Stimulated activated CD4-positive, alpha-beta T cell treated with anti-CD3 and anti-CD28 coated beads, Interleukin-4, amount 100 ng/mL, for 48 hours (primary cell): ENCODE measurements at places on chromosomes 12 and 14.

GRCh38 chr14:25868521-25869314, 729.1 kb downstream of the NOVA1 start:
- no peak for DNase-seq

- DNase-seq: no peak
Measured at GRCh38 chr12:46065412-46066166, 75.2 kb upstream of the SCAF11 start.

- DNase-seq: no peak
Measured at GRCh38 chr12:116547955-116548501, 11.2 kb upstream of the MAP1LC3B2 start.

DNA sequence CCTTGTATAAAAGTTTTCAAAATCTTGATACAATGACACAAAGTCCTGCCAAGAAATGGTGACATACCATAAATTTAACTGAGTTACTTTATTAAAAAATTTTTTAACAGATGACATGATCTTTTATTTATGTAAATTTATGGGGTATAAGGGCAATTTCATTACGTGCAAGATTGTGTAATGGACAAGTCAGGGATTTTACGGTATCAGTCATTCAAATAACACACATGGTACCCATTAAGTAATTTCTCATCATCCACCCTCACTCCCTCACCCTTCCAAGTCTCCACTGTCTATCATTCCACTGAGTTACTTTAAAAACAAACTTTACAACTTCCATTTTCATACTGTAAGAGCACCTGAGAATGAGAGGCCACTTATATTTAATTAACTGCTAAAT, 37.4 kb downstream of the SPTLC2 start:
- no peak for DNase-seq

DNA sequence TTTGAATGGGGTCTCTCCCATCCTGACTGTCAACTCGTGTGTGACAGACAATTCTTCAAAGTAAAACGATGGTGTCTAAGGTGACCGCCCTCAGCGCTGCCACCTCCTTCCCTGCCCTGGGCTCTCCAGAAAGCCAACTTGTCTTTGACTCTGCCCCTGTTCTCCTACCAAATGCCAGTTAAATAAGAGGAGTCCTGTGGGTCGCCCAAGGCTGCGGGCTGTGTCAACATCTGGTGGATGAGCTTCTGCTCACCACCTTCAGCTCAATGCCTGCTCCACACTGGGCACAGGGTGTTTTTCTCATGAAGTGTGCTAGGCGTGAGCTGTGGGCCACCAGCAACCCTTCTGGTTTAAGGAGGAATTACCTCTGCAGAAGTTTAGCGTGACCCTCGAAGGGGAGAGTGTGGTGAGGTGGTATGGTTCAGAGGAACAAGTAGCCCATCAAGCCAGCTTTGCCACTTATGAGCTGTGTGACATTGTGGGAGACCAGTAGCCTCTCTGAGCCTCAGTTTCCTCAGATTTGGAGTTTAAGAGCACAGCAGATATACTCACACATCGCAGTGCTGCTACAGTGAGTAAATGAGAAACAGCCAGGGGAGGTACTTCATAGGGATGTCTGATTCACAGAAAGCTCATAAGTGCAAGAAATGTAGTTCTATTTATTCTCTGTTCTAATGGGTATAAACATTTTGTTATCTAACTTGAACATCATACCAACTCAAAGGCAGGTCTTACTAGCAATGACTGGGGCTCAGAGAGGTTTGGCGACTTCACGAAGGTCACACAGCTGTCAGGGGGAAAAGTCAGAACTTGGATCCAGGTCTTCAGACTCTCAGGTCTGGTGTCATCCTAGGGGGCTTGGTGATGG, 12.1 kb downstream of the SERPINA1 start:
- DNase-seq: no peak

DNA sequence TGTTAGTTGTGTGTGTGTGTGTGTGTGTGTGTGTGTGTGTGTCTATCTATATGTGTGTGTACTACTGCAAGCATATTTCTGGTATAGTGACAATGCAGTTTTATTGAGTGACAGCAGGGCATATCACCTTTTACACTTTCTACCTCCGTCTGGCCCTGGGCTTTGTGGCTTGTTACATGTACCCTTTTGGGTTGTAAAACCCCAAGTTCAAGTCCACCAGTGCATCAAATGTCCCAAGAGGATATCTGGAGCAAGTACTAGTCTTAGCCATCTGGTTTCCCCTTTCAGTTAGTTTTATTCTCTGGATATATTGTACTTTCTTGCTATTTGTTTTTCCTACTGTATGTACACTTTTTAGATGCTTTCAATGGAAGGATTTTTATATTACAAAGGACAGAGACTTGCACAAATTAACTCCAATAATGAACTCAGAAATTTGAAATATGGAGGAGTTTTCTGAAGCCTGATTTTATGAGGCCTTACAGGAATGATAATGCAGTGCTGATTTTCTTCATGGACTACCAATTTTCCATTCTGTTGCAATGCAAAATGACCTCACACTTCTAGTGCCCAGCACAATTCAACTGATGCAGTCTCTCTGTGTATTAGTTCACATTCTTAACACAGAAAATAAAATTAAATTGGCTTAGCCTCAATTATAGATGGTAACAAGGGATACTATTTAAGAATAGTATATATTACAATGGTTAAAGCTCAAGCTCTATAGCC, 29.1 kb downstream of the SLC16A7 start:
- no peak for DNase-seq

DNA sequence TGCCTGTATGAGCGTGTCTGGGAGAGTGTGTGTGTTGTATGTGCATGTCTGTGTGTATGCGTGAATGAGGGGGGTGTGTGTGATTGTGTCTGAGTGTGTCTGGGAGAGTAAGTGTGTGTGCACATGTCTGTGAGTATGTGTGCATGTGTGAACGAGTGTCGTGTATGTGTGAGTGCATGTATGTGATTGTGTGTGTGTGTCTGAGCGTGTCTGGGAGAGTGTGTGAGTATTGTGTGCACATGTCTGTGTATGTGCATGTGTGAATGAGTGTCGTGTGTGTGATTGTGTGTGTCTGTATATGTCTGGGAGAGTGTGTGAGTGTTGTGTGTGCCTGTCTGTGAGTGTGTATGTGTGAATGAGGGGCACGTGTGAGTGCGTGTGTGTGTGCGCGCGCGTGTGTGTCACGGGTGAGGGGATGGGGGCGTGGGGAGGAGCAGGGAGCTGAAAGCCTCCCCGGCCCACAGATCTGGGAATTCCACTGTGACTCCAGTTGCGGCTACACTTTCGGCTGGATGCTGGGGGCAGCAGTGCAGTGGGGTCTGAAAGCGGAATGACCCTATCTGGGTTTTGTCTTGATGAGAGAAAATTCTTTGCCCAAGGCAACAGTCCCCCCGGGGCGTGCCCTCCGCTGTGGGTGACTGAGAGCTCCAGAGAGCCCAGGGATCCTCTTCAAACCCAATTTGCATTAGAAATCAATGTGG, 138.1 kb upstream of the MED13L start:
- DNase-seq: no peak

- DNase-seq: no peak
Measured at GRCh38 chr12:91356405-91356804, 173.8 kb upstream of the DCN start.

DNA sequence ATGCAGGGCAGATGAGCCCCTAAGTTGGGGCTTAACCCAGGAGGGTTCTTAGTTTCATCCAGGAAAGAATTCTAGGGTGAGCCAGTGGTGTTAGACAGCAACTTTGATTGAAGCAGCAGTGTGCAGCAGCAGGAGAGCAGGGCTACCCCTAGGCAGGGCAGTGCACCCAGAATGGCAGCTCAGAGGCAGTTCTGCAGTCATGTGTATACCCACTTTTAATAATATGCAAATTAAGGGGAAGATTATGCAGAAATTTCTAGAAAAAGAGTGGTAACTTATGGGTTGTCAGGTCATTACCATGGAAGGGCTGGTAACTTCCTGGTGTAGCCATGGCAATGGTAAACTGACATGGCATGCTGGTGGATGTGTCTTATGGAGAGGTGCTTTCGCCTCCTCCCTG, 297.5 kb downstream of the PCNX1 start:
- DNase-seq: no peak

DNA sequence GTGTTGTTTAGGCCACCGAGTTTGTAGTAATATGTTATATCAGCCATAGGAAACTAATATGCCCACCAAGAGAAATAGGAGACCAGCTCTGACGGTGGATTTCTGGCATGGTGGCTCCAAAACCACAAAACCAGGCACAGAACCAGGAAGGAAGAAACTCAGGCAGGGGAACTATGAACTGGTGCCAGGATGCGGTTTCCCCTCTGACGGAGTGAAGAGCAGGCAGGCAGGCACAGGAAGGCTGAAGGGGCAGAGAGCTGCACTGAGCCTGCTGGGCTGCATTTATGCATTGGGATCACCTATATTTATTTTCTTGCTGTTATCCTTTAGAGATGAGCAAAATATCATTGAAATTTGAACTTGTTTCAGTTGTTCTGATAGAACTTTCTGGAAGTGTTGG, 479.4 kb downstream of the VRK1 start:
- DNase-seq: no peak

DNA sequence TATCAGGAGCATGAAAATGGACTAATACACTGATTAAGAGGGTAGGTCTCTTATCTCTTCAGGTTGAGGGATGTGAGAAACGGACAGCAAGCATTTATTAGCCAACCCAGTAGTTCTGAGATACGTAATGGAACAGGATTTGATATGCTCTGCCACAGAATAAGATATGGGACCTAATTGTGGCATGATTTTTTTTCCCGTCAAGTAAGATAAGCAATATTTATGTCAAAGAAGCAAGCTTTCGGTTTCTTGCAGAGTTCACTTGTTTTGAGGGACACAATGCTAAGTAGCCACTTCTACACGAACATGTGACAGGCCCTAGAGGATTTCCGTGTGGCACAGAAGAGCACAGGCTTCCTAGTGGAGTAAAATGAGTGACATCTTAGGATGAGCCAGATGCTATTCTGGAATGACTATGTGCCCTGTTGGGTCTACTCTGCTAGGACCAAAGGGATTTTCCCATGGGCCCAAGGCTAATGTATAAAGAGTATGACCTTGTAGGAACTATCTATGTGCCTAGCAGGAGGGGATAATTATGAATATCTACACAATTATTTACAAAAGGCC, 57.9 kb downstream of the SLC38A1 start:
- DNase-seq: no peak

GRCh38 chr14:96038920-96039632, at the start of gene C14orf132:
C14orf132 (plus strand) TSS chr14:96039362; CDS start chr14:96039501, 139 bp downstream.
- DNase-seq: peak; percentile 65

GRCh38 chr12:115700896-115701465, 576.5 kb downstream of the MED13L start:
- DNase-seq: no peak

GRCh38 chr14:69910871-69911270, 31.7 kb downstream of the SMOC1 start:
- no peak for DNase-seq

GRCh38 chr12:65430571-65431306, 152.3 kb downstream of the MSRB3 start:
- no peak for DNase-seq

DNA sequence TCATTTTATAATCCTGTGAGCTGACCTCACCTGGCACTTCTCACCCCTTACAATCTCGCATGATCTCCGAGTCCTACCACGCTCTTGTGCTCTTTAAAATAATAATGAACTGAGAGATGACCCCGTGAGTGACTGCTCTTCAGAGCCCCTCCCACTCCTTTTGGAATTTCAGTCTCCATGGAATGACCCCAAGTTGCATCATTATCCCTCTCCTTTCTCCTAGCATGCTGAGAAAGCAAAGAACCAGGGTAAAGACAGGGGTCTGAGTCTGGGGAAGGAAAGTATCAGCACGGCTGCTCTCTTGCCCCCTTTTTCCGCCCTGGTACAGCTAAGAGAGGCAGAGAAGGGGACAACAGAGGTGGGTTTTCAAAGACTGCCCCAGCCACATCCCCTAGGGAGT, 178.3 kb upstream of the PLEKHA5 start:
- DNase-seq: no peak

DNA sequence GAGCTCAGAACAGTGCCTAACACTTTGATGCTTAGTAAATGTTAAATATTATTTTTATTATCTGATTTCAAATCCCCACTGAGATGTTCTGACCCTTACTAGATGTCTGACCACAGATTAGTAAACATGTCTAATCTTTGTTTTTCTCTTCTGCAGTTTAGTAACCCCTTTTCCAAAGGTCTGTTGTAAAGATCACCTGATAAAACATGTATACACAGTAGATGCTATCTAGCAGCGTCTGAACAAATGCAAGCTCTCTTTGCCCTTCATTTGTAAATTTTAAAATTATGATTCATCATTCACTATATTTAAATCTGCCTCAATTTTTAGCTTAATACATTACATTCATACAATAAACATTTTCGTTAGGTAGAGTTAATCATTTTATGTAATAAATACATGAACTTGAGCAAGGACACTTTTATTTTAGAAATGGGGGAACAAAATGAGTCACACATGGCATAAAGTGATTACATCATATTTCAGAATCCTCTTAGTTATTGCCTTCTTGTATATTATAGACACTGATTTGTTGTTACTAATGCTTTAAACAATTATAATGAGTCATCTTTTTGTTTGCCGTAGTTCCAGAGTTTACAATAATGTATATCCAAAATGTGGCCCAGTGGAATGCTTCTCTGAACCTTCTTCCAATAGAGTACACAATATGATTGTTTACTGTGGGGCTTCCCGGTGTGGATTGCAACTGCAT, 1.7 kb upstream of the OR4K5 start:
- DNase-seq: no peak

- DNase-seq: no peak
Measured at GRCh38 chr12:47886510-47887240, 18.1 kb downstream of the VDR start.

DNA sequence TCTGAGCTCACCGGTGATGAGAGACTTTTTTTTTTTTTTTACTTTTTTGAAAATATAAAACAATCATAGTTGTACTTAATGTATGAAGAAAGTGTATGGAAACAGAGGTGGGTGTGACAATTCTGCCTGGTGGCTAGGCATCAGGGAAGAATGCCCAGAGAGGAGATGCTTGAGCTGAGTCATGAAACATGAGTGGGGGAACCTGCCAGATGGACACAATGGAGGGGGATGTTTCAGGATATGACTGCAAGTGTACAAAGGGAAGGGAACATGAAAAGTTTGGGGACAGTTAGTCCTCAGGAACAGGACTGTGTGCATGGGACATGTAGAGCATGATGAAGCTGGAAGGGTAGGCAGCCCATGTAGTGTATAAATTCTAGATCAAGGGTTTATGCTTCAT, 274.2 kb upstream of the E2F7 start:
- DNase-seq: no peak

DNA sequence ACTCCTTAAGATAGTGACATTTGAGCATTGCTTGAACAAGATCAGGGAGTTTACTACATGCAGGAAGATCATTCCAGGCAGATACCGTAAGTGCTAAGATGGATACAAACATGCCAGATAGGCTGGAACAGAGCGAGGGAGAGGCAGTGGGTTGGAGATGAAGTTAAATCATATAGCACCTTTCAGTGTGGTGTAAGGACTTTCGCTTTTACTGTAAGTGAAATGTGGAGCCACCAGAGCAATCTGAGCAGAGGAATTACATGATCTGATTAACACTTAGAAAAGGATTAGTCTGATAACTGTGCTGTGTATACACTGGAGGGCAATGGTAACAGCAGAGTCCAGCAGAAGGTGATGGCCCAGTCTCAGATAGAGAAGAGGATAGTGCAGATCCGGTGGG, 163.0 kb upstream of the SSTR1 start:
- no peak for DNase-seq

- no peak for DNase-seq
Measured at GRCh38 chr14:60657456-60658210, 8.4 kb upstream of the SIX1 start.

- no peak for DNase-seq
Measured at GRCh38 chr12:96314723-96315122, 85.5 kb downstream of the CDK17 start.
